Stimulated activated CD8-positive, alpha-beta memory T cell treated with anti-CD3 and anti-CD28 coated beads, Interleukin-4, amount 100 ng/mL, for 4 hours (primary cell): ENCODE measurements at places on chromosomes 4 and X.

- DNase-seq = no peak
Measured at GRCh38 chrX:143095816-143096215, 70.1 kb downstream of the SPANXN4 start.

GRCh38 chrX:17590892-17591740 lies 146.2 kb upstream of the SCML1 start:
- no peak for DNase-seq

GRCh38 chrX:3950373-3950772 lies 236.9 kb upstream of the PRKX start:
- DNase-seq = no peak

GRCh38 chrX:97820170-97820569 lies 936.5 kb downstream of the RPA4 start:
- DNase-seq = no peak

- no peak for DNase-seq
Measured at GRCh38 chr4:24236532-24236931, 346.7 kb upstream of the PPARGC1A start.

DNA sequence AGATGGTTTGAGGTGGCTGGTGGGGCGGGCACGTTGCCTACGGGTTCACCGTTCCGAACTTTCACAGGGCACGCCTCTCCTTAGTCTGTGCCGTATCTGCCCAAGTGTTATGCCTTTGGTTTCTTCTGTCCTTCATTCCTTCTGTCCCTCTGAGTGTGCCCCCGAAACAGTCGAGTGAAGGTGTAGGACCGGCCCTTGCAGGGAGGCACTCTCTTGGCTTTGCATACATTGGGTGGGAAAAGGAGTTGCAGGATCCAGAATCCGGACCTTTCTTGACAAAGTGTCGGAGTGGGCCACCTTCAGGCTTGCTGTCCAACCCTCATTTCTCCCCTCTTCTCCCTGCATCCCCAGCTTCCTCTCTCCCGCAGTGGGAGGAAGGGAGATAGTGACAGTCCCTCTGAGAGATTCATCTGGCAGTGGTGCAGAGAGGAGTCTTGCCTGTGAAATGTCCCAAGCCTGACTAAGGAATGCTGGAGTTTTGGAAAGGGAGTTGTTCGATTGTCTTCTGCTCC lies 569 bp downstream of the ARFIP1 start:
- DNase-seq = no peak

DNA sequence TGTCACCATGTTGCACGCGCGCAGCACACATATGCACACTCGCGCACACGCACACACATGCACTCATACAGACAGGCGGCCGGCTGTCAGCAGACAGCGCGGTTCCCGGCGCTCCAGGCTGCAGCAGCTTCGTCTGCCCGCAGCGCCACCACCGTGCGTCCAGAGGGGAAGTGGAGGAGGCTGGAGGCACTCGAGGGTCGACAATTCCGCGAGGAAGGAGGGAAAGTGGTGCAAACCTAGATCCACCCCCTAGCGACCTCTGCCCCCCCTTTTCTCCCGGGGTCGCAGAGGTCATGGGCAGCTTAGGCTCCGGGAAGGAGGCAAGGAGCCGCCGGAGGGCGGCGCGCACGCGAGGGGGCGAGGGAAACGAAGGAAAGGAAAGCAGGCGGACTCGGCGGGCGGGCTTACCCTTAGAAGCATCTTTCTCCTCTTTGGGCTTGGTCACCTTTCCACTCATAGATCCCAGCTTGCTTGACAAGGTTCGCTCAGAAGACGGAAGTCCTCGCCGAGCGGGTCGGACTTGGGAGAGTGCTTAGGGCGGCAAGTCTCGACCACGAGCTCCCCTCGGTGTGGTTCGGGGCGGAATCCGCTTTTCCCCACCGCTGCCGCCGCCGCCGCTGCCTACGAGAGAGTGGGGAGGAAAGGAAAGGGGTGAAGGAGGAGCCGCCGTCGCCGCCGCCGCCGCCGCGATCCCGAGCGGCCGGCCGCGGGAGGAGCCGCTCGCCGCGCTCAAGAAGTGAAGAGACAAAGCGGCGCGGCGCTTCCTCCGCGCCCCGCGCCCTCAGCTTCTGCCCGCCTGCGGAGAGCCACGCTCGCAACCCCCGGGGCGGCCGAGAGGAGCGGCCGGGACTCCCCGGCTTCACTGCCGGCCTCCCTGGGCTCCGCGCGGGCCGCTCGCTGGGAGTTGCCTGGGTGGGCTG lies 326.6 kb upstream of the F9 start:
- DNase-seq = no peak

- DNase-seq = no peak
Measured at GRCh38 chr4:153248641-153249198, 44.5 kb downstream of the TRIM2 start.

DNA sequence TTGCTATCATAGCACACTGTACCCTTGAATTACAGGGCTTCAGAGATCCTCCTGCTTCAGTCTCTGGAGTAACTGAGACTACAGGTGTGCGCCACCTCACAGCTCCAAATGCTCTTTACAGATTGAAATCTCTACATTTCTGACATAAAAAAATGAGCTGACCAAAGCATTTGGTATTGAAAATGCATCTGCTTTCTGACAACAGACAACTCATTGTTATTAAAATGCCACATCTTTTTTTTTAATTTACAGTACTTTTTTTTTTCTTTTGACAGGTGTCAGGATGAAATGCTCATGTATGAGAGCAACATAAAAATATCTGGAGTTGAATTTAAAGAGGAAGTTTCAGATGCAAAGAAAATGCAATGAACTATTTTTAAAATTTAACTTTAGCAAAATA lies 764.5 kb downstream of the TRAM1L1 start:
- DNase-seq = no peak

DNA sequence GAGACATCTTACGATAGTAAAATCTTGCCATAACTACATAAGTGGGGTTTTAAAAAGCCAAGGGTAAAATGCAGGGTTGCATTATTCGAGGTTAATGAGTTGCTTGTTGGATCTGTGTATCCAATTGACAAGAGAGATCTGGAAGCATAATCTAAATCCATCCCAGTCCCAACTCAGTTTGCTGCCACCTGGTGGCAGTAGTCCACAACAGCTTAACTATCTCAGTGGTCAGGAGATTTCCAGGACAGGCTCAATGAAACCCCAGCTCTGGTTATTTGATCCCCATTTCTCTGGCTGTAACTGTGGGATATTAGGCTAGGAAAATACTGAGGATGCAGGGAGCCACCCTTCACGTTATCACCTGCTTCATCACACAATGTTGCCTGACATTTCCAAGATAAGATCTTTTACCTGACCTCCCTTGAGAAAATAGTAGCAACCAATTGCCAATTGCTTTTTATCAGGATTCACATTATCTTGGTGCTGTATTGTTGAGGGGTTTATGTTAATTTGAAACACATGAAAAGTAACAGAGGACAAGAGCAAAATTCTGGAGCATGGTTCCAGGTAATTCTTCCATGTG lies 88.2 kb upstream of the TNIP3 start:
- DNase-seq = peak; percentile 31
